ENCODE measurements at places on chromosomes 1 and 21.

GRCh38 chr1:3061566-3061965, 7.4 kb upstream of the PRDM16 start:
- no peak for DNase-seq

- DNase-seq, result peak; percentile 83
Measured at GRCh38 chr1:31373056-31373896, at the start of gene FABP3. TSS of gene FABP3 (minus strand) at chr1:31373076. CDS start at chr1:31373014, 62 bp downstream.

GRCh38 chr1:25356848-25357247, 18.7 kb downstream of the TMEM50A start:
- no peak for DNase-seq

DNA sequence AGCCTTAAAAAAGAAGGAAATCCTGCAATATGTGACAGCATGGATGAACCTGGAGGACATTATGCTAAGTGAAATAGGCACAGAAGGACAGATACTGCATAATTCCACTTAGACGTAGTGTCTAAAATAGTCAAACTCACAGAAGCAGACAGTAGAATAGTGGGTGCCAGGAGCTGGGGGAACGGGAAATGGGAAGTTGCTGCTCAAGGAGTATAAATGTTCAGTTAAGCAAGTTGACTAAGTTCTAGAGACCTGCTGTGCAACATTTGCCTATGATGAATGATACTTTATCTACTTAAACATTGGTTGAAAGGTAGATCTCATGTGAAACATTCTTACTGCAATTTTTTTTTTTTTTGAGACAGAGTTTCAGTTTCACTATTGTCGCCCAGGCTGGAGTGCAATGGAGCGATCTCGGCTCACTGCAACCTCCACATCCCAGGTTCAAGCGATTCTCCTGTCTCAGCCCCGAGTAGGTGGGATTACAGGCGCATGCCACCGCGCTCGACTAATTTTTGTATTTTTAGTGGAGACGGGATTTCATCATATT, 197.8 kb downstream of the HIVEP3 start:
- DNase-seq, result no peak

DNA sequence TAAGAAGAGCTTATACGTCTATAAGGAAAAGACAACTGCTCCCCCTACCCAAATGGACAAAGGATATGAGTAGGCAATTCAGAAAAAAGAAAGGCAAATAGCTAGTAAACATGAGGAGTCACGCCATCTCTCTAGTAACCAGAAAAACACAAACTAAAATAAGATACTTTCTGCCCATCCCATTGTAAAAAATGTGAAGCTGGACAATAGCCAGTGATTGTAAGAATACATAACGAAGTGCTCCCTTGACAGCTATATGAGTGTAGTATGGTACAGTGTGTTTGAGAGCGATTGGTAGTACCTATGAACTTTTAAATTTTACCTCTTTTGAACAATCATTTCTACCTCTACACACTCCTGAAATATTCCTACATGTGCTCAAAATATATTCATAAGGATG, 7.5 kb upstream of the GJA8 start:
- DNase-seq, result no peak

DNA sequence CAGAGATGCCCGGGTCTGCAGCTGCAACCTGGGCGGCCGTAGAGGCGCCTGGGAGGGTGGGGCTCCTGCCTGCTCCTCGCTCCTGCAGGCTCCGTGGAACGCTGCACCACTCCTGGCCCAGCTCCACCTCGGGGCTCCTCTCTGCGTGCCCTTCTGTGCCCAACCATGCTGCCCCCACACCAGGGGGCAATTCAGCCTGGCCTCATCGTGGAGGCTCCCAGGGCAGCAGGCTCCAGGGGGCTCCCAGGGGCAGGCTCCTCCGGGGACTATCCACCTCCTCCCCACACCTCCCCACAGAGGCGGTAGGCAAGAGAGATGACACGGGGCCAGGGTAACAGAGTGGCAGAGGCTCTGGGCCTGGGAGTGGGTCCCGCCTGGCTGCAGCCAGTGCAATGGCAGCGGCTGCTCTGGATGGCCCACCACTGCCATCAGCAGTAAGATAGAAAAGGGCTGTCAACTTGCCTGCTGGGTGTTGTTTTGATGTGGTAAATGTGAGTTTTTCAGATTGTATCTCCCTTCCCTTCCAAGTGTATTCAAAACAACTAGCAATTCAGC, 22.4 kb upstream of the LRRC8C start:
- no peak for DNase-seq

DNA sequence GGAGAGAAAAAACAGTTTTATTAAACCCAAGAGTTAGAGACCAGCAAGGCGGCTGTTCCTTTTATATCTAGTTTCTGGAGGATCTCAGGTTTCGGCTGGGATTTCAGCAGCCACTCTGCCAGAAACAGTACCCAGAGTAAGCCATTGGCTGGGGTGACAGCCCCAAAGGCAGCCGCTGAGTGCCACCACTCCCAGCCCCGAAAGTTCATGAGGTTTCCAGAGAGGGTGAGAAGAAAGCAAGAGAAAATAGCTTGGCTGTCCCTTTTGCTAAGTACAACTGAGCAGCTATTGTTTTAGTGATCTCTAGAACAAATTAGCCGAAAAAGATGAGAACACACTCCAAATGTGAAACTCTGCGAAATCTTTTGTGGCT, 1.2 kb downstream of the SH3BGR start:
- no peak for DNase-seq

- DNase-seq, result no peak
Measured at GRCh38 chr21:41604583-41605041, 96.7 kb upstream of the TMPRSS2 start.

DNA sequence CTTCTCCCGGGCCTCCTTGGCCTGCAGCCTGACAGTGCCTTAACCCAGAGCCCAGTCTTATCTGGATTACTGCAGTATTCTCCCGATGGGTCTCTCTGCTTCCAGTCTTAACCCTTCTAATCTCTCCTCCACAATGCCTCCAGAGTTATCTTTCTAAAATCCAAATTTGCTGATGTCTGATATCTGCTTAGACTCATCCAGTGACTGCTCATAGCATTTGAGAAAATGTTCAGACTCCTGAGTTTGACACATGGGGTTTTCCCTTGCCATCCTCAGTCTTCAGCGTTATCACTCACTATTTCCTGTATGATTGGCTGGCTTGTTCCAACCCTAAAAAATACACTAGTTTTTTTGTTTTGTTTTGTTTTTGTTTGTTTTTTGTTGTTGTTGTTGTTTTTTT, 102.0 kb downstream of the FMN2 start:
- DNase-seq, result no peak

- no peak for DNase-seq
Measured at GRCh38 chr1:87134061-87134460, 194.6 kb upstream of the LMO4 start.

DNA sequence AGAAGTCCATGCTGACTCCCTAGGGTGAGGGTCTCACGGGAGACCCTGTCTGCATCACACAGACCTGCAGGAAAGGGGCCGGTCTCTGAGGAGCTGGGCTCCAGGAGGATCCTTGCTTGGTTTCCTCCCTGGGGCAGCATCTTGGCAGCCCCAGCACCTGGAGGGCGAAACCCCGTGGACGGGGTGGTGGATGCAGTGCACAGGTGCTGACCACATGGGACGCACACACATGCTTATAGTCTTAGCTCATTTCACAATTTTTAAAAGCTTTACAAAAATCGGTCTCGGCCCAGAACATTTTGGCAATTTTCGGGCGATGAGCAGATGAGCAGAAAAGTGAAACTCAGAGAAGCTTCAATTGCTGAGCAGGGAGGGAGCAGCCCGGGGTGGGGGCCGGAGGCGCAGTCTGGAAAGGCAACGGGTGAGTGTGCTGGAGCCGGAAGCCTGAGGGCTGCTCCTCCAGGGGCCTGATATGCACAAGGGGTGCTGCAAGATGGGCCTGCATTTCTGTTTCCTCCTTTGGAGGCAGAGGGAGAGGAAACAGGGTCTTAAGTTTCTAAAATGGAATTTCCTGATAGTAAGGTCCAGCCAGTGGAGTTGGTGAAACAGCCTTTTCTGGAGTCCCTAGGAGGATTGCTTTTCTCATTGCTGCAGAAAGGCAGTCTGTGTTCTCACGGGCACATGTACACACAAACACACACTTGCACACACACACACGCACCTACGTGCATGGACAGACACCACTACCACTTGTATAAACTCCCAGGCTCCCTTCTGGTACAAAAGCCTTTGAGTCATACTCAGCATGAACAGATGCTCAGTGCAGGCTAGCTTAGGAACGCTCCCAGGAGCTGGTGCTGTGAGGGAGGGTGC, 60.6 kb downstream of the SCCPDH start:
- no peak for DNase-seq

GRCh38 chr1:160781186-160781766, 14.7 kb upstream of the LY9 start:
- DNase-seq, result no peak

DNA sequence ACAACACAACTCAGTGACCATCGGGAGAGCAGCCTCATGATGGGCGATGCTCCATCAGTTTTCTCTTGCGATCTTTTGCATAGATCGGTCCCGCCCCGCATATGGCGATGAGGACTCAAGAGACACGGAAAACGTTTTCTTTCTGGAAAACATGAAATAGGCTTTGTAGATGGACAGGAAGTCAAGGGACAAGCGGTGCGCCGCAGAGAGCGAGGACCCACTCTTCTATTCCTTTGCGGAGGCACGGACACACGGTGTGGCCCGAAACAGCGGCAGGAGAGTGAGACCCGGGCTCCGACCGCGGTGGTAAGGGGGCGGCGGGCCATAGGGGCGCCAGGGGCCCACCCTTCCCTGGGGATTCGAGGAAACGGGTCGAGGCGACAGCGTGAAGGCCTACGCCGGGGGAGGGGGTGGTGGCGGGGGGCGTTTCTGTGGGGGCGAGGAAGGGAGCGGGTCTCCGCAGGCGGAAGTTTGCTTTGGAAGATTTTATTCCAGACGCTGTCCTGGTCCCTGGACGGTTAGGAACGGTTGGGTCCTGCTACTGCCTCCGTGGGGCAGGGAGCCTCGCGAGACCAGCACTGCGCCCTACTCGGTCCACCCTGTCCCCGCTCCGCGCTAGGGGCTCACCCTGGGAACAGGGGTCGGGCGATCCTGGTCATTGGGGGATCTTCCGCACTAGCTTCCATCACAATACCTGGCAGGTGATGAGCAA, 796 bp upstream of the TDRKH start:
- peak; percentile 3 for DNase-seq

- DNase-seq, result no peak
Measured at GRCh38 chr1:206596319-206596666, 16.0 kb downstream of the EIF2D start.

DNA sequence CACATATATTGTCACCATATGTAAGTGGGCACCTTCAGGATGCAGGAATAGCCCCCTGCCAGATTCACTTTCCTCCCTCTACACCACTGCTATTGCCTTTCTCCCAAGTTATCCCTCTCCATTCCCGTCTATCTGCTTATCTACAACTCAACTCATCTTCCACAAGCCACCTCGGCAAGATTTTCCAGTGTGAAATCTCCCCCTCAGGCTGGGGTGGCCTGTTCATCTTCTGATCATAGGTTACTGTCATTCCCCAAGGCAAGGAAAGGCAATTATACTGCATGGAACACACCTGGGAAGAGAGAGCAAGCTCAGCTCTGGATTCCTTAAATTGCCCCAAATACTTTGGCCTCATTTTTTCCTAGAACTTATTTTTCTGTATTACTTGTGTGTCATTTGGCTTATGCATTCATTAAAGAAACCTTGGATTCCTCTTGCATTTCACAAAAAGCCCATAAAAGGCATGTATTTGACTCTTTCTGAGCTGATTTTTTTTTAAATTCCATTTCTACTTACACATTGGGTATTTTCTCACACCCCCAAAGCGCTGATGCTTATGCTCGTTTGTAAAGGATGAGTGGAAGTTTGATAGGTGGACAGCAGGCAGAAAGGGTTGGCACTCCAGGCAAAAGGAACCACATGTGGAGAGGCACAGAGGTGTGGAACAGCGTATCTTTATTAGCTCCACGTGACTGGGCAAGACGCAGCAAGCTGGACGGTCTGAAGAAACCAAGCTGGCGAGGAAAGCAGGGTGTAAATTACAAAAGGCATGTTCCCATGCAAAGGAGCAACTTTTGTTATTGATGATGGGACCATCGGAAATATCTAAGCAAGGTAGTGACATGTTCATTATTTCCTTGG, 169.7 kb upstream of the RAB4A start:
- DNase-seq, result no peak

DNA sequence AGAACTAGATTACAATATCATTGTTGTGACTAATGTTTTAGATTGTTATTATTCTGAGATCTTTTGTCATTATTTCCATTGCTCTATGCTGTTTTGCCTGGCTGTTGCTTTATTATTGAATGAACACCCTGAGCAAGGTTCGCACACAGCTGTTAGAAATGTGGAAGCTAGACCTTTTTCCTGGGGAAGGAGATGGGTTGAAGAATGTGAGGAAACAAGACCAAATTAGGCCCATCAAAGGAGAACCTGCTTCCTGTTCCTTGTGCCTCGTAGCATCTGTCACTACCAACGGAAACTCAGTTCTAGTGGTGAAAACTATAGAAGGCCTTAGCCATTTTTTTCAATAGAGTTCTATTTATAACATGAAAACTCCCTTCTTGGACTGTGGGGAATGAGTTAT, 68.7 kb downstream of the RGL1 start:
- no peak for DNase-seq

- no peak for DNase-seq
Measured at GRCh38 chr1:84996846-84997666, at the start of gene MCOLN2. TSS of gene MCOLN2 (minus strand) at chr1:84997113. CDS start at chr1:84996872, 241 bp downstream.

- DNase-seq, result no peak
Measured at GRCh38 chr1:199953651-199954050, 73.9 kb upstream of the NR5A2 start.

GRCh38 chr1:51768971-51769588, 109.4 kb downstream of the NRDC start:
- DNase-seq, result peak; percentile 40

DNA sequence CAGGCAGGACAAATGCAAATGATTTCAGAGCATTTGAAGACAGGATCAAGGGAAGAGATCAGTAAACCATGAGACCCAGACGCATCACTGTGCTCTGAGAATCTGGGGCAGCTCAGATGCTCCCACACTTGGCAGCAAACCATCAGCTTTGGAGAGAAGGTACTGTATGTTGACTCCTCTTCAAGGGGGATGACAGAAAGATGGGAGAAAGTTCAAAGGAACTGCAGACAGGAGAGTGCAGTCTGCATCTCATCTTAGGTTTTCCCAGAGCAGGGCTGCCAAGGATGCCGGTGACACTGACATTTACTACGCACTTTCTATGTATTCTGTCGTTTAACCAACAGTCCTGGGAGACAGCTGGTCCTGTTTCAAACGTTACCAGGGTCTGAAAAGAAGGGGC, 35.8 kb downstream of the OLFML2B start:
- DNase-seq, result no peak

DNA sequence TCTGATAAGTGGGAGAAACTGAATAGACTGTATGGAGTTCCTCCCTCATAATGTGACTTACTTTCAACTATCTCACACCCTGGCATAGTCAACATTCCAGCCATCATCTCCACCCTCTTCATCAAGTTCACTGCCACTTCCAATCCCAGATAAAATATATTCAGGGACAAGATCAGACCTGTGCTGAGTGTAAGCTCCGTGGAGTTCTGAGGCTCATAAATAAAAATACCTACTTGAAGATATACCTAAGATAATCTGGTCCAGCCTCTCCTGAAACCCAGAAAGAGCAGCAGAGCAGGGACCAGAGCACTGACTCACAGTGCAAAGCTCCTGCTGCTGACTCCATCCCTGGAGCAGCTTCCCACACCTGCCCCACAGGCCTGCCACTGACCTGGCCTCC, 1.7 kb upstream of the LCE7A start:
- DNase-seq, result no peak

All from NCI-H2227 treated with DMSO at 0.1 percent for 48 hours (cell line).